Stomach (tissue), 19 donors: ENCODE measurements at places on chromosomes 13 and 19.

GRCh38 chr19:2720777-2721569 lies at the start of gene DIRAS1:
DIRAS1 (minus strand) TSS chr19:2721372; CDS start chr19:2717806, 3,566 bp downstream.
- DNase-seq: peak; percentile 55
- H3K4me3 ChIP-seq: peak within 1 kb of the TSS; percentile 52
- H3K36me3 ChIP-seq: no peaks in the 10 kb centered on the region
- peaks cover 5% of the 10 kb centered on the region for H3K27me3 ChIP-seq
- H3K27ac ChIP-seq: no peak within 1 kb of the TSS
- H3K4me1 ChIP-seq: peaks cover 43% of the 10 kb centered on the region

DNA sequence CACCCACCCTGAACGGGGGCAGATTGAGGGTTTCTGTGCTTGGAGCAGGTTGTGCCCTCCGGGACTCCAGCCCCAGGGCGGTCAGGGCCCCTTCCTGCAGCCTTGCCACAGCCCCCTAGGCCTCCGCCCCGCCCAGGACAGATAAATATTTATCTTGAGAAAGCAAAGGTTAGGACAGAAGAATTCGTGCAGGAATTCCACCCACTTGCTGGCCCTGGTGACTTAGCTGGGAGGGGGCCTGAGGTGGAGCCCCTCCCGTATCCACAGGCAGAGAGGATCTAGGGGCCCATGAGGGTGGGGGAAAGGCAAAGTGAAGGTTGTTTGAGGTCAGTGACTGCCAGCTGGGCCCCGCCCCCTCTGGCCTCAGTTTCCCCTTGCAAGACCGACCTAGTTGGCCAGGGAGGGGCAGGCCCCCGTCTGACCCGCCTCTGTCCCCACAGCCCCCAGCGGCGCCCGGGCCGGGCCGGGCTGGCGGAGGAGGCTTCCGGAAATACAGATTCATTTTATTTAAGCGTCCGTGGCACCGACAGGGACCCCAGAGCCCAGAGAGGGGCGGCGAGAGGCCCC lies 5.2 kb downstream of the MIDN start:
- DNase-seq: no peak
- peak overlapping the region; percentile 94 for H3K4me3 ChIP-seq
- peaks cover 69% of the 10 kb centered on the region for H3K36me3 ChIP-seq
- H3K27me3 ChIP-seq: no peaks in the 10 kb centered on the region
- H3K4me1 ChIP-seq: peaks cover 75% of the 10 kb centered on the region
- peak overlapping the region; percentile 95 for H3K27ac ChIP-seq

DNA sequence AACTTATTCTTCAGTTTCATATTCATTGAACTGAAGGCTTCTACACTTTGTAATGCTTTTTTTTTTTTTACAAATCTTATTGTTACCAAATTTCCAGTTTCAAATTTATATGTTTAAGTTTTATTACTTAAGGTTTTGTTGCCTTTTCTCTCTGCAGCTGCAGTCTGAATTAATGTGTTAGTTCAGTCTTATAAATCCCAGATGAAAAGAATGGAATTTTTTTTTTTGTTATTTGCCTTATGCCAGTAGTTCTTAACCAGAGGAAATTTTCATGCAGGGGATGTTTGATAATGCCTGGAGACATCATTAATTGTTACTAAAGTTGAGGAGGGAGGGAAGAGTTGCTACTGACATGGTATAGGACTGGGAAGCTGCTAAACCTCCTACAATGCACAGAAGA lies 367.9 kb upstream of the SPRY2 start:
- no peak overlapping the region for H3K27ac ChIP-seq
- no peaks in the 10 kb centered on the region for H3K36me3 ChIP-seq
- H3K27me3 ChIP-seq: no peaks in the 10 kb centered on the region
- no peak overlapping the region for H3K4me3 ChIP-seq
- no peaks in the 10 kb centered on the region for H3K4me1 ChIP-seq

DNA sequence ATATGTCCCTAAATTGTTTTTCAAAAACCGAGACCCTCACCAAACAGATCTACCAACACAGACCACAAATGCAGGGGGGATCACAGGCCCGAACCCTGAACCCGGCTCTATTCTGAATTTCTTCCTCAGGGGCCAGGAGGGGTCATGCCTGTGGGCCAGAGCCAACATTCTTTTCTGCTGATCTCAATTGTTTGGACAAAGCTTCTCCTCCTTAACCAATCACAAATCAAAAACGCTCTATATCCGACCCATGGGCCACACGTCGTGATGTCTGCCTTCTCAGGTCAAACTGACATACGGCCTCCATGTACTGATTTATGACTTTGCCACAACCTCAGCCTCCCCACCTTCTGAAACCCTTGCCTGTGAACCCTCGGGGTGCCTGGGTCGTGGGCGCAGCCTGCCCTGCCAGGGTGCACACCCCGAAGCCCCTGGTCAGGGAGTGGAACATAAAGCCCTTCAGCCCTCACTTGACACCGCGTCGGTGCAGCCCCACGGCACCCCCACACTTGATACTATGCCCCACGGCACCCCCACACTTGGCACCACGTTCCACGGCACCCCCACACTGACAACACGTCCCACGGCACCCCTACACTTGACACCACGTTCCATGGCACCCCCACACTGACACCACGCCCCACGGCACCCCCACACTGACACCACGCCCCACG lies 58.4 kb upstream of the C13orf46 start:
- no peaks in the 10 kb centered on the region for H3K27me3 ChIP-seq
- no peaks in the 10 kb centered on the region for H3K36me3 ChIP-seq
- peak; percentile 76 for DNase-seq
- peaks cover 57% of the 10 kb centered on the region for H3K4me1 ChIP-seq
- no peak overlapping the region for H3K4me3 ChIP-seq

DNA sequence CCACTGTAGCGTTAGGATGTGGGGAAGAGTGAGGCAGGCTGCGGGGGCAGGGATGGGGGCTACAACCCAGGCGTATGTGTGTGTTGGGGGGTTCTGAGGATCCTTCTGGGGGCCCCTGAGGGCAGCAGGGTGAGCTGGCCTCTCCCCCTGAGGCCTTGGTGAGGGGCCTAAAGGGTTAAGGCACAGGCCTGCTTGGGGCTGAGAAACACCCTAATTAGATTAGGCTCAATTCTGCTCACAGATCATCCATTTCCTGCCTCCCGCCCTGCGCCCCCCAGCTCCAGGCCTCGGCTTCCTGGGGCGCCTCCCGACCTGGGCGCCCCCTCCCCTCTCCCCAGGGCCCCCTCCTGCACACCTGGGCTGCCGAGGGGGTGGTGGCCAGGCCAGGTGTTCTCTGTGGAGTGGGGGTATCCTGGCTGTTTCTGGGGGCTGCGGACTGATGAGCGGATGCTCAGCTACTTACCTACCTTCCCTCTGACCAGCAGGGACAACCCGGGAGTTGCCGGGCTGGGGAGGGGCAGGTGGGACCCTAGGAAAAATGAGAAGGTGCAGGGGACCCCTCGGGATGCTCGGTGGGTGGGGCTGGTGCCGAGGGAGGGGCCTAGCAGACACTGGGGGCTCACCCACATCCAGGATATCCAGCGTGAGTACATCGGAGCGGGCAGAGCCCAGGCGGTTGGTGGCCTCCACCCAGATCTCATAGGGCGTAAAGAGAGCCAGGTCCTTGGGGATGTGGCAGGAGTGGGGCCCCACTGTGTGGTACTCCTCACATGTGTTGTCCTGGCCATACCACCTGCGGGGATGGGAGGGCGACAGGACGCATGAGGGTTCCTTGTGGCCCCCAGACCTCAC lies 8.6 kb downstream of the CRLF1 start:
- no peak overlapping the region for H3K27ac ChIP-seq
- no peaks in the 10 kb centered on the region for H3K36me3 ChIP-seq
- no peak for DNase-seq

GRCh38 chr19:14061751-14062557 lies at the start of gene PALM3:
PALM3 (minus strand) TSS chr19:14062076; CDS start chr19:14061980, 96 bp downstream.
- peak within 1 kb of the TSS; percentile 51 for H3K4me3 ChIP-seq
- H3K27ac ChIP-seq: peak within 1 kb of the TSS; percentile 87
- peak; percentile 91 for DNase-seq

DNA sequence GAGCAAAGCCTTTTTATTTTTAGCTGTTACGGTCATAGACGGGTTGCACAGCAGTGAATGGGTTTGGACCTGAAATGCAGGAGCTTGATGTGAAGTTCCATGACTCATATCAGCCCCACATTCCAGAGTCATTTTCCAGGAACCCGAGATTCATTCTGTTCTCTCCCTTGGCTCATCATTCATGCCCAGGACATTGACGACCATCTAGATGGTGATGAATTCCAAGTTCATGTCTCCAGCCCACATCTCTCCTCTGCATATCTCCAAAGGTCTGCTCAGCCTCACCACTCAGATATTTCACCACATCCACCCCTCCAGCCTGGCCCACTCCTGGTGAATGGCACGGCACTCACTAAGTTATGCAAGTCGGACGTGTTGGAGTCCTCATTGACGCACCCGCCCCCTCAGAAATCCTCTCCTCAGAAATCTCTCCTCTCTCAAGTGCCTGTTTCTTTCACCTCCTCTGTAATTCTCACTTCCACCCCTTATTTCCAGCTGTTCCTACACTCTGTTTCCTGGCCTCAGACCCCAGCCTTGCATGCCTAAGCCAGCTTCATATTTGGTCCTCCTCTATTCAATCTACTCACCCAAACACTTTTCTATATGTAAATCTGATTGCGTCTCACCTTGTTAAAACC lies 83.1 kb downstream of the ALOX5AP start:
- H3K27me3 ChIP-seq: no peaks in the 10 kb centered on the region
- no peaks in the 10 kb centered on the region for H3K36me3 ChIP-seq
- H3K4me3 ChIP-seq: no peak overlapping the region
- H3K4me1 ChIP-seq: no peaks in the 10 kb centered on the region
- peak; percentile 32 for DNase-seq

GRCh38 chr19:11942843-11943108 lies 17.9 kb downstream of the ZNF700 start:
- H3K27ac ChIP-seq: no peak overlapping the region
- no peaks in the 10 kb centered on the region for H3K27me3 ChIP-seq
- H3K4me3 ChIP-seq: no peak overlapping the region

- no peak overlapping the region for H3K4me3 ChIP-seq
- no peaks in the 10 kb centered on the region for H3K4me1 ChIP-seq
- no peak for DNase-seq
- no peaks in the 10 kb centered on the region for H3K36me3 ChIP-seq
- H3K27me3 ChIP-seq: no peaks in the 10 kb centered on the region
These were observed 539.2 kb upstream of the PCDH9 start for GRCh38 chr13:67769063-67769986.

- H3K36me3 ChIP-seq: no peaks in the 10 kb centered on the region
- no peaks in the 10 kb centered on the region for H3K27me3 ChIP-seq
- no peak overlapping the region for H3K27ac ChIP-seq
- H3K4me1 ChIP-seq: no peaks in the 10 kb centered on the region
- no peak overlapping the region for H3K4me3 ChIP-seq
These were observed 159.0 kb upstream of the FNDC3A start for GRCh38 chr13:48816700-48817099.

GRCh38 chr13:22848539-22849052 lies 332.2 kb upstream of the SGCG start:
- H3K36me3 ChIP-seq: no peaks in the 10 kb centered on the region
- no peaks in the 10 kb centered on the region for H3K27me3 ChIP-seq
- H3K27ac ChIP-seq: no peak overlapping the region
- DNase-seq: peak; percentile 6
- no peak overlapping the region for H3K4me3 ChIP-seq

DNA sequence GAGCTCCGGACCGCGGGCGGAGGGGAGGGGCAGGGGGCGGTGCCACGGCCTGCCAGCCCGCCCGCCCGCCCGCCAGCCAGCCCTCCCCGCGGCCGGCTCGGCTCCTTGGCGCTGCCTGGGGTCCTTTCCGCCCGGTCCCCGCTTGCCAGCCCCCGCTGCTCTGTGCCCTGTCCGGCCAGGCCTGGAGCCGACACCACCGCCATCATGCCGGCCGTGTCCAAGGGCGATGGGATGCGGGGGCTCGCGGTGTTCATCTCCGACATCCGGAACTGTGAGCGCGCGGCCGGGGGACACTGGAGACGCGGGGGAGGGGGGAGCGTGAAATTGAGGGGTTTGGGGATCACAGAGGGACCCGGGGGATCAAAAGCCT lies at the start of gene AP2A1:
AP2A1 (plus strand) TSS at position 72 of the 370 bp plus-strand sequence; CDS start at position 205, 133 bp downstream.
- peaks cover 7% of the 10 kb centered on the region for H3K36me3 ChIP-seq
- H3K27me3 ChIP-seq: no peaks in the 10 kb centered on the region
- DNase-seq: no peak
- H3K27ac ChIP-seq: peak within 1 kb of the TSS; percentile 89
- H3K4me3 ChIP-seq: peak within 1 kb of the TSS; percentile 97

DNA sequence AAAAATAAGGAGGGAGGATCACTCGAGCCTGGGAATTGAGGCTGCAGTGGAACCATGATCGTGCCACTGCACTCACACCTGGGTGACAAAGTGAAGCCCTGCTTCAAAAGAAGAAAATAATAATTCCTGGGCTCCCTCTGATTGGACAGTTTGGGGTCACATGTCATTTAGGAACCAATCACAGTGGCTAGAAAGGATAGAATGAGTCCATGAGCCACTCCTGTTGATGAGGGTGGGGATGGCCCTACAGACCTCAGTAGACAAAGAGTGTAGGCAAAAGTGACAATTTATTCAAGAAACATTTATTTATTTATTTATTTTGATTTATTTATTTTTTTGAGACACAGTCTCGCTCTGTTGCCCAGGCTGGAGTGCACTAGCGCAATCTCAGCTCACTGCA lies 26.8 kb upstream of the ADGRE5 start:
- DNase-seq: no peak
- peaks cover 12% of the 10 kb centered on the region for H3K4me1 ChIP-seq
- no peaks in the 10 kb centered on the region for H3K36me3 ChIP-seq
- no peak overlapping the region for H3K4me3 ChIP-seq
- H3K27me3 ChIP-seq: peaks cover 2% of the 10 kb centered on the region

DNA sequence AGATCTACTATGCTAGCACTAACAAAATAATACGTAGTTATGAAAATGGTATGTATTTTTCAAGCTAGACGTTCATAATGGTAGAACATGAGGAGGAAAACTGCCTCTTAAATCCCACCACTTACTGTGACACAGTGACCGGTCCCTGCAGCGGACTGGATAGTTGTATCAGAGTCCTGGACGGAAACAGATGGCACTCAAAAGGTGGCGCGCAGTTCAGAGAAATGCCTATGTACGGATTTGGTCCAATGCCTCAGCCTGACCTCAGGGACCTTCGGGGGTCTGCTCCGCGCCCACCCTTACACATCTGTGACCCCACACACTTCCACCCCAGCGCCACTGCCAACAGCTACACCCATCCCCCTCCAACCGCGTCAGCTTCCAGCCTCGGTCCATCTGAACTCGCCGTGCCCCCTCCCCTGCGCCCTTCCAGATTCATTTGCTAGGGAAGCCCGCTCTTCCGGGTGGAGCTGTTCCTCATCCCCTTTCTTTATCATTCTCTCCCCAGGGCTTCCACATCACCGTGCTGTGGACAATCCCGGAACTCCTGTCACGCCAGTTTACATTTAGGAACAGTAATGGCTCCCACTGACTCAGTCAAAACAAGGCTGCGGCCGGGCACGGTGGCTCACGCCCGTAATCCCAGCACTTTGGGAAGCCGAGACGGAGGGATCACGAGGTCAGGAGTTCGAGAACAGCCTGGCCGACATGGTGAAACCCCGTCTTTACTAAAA lies 792 bp upstream of the LENG8 start:
- H3K4me1 ChIP-seq: peaks cover 43% of the 10 kb centered on the region
- H3K4me3 ChIP-seq: peak overlapping the region; percentile 95
- H3K27me3 ChIP-seq: no peaks in the 10 kb centered on the region
- H3K27ac ChIP-seq: peak overlapping the region; percentile 95
